Mammary microvascular endothelial cell (primary cell): ENCODE measurements at places on chromosomes 11 and 22. TPM values are rescaled to one million over a fixed set of nuclear protein-coding genes. Genes with fewer than 3 reads are reported as not detected.

The FAM168A gene
- total RNA-seq: 8.1 and 11.3 TPM in 2 replicates

The MUC6 gene
- total RNA-seq: not detected in 2 replicates

The TSPAN32 gene
- total RNA-seq: not detected in 2 replicates

The TCN1 gene
- not detected in 2 replicates for total RNA-seq

The TMPRSS4 gene
- not detected in 2 replicates for total RNA-seq

The MMP13 gene
- total RNA-seq: not detected in 2 replicates

The SPTBN2 gene
- 6.3 and 21.5 TPM in 2 replicates for total RNA-seq

The BIK gene
- 0.39 and 0.53 TPM in 2 replicates for total RNA-seq

The TMEM121B gene
- 0.10 and 0.33 TPM in 2 replicates for total RNA-seq

The OR2AG2 gene
- not detected in 2 replicates for total RNA-seq

The NXPE4 gene
- total RNA-seq: not detected in 2 replicates

The CFAP300 gene
- total RNA-seq: not detected in 2 replicates

The CDON gene
- 0.67 and 1.7 TPM in 2 replicates for total RNA-seq
